Activated CD4-positive, CD25-positive, alpha-beta regulatory T cell (primary cell): ENCODE measurements at places on chromosomes 12 and 14.

DNA sequence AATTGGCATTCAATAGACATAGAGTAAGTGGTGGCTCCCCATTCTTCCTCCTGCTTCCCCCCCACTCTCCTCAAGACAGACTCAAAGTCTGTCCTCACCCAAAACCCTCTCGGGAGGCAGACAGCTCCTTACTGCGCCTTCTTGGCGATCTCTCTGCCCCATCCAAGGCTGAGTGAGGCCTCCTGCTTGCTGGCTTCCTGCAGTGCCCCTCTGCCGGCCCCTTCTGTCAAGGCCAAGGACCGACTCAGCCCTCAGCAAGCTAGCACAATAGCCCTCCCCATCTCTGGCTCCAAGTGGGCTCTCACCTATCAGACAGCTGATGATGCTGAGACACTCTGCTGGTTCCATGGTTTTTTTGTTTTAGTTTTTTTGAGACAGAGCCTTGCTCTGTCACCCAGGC is 62.5 kb upstream of the DLK1 start:
- DNase-seq, result no peak

DNA sequence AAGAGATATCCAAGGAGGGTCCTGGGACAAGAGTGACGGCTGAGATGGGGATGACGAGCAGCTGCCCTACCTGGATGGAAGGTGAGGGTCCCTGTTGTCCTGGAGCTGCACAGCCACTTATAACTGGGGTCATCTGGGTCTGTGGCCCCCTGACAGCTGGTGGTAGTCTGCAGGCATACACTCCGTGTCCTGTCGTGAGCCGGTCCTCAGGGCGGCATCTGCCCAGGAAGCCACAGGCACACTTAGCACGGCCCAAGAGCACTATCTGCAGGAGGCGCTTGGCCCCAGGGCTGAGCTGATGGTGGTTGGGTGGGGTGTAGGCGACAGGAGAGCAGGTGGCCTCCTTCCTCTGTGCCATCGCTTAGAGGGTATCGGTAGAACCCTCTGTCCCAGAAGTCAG is 248.1 kb downstream of the CACNA1C start:
- DNase-seq, result no peak

GRCh38 chr12:30169839-30170591 is 386.3 kb upstream of the TMTC1 start:
- DNase-seq, result no peak

- DNase-seq, result no peak
Observed at GRCh38 chr12:101013993-101014392, 196.0 kb downstream of the SLC5A8 start.

DNA sequence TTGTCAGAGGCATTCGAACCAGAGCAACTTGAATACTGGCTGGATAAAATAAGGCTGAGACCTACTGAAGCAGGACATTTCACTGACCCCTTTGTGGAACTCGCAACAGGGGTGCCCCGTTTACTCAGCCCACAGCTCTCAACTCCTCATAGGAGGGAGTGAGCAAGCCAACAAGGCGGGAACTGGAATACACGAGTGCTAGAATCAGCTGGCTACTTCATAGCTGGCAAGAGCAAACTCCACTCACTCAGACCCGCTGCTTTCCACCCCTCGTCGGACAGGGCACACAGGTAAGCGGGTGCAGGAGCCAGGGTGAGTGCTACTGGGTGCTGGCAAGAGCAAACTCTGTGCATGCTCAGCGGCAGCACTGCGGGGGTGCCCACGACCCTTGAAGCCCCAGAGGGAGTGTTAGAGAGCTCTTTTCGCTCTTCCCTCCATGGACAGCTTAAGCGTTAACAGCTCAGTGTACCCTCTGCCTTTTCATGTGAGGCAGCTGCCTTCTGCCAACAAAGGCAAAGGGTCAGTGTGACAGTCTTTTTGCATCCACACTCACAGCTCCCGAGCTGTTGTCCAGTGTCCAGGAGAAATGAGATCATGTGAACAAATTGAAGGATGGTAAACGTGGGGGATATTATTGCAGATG is 15.7 kb downstream of the CAPZA3 start:
- DNase-seq, result no peak

DNA sequence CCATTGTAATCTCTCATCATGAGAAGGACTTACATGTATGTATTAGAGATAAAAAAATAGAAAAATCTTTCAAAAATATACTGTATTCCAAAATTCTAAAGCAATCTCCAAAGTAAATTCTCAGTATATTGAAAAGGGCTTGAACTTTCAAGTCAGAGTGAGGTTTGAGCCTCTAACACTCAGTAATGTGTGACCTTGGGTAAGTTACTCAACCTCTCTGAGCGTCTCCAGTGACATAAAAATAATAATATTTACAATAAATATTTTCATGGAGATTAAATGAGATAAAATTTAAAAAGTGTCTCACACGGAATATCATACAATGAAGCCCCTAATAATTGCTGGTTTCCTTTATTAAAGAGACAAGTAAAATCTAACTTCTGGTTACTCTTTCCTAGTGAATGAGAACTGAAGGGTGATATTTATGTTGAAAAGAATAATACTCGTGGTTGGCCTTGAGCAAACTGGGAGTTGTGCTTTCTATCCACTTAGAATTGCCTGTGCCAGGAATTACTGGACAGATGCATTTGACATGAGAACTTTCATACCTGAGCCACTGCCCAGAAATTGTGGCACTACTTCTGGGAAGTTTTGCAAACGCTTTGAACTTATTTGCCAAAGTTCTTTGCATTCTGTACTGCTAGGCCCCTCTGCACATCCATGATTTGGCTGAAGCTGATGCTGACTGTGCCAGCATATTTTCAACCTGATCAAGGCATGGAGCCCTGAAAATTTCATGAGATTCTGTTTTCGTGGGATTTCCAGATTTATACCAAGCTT is 933.7 kb downstream of the GALC start:
- no peak for DNase-seq

- no peak for DNase-seq
Observed at GRCh38 chr12:68648179-68648578, 37.5 kb downstream of the RAP1B start.

DNA sequence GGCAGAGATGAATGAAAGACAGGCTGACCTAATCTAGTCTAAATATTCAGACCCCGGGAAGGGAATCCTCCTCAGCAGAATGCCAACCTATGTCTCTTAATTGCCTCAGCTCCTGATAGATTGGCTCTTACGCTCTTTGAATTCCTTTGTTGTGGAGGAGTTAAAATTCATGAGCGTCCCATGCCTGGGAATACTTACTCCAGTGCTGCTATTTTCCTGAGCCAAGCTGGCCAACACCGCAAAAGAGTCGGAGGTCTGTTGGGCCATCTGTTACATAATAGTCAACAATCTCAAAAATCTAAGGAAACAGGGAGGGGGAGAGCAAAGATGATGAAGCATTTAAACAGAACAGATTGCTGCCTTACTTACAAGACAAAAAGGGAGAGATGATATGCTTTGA is 182.8 kb downstream of the ASCL1 start:
- no peak for DNase-seq

DNA sequence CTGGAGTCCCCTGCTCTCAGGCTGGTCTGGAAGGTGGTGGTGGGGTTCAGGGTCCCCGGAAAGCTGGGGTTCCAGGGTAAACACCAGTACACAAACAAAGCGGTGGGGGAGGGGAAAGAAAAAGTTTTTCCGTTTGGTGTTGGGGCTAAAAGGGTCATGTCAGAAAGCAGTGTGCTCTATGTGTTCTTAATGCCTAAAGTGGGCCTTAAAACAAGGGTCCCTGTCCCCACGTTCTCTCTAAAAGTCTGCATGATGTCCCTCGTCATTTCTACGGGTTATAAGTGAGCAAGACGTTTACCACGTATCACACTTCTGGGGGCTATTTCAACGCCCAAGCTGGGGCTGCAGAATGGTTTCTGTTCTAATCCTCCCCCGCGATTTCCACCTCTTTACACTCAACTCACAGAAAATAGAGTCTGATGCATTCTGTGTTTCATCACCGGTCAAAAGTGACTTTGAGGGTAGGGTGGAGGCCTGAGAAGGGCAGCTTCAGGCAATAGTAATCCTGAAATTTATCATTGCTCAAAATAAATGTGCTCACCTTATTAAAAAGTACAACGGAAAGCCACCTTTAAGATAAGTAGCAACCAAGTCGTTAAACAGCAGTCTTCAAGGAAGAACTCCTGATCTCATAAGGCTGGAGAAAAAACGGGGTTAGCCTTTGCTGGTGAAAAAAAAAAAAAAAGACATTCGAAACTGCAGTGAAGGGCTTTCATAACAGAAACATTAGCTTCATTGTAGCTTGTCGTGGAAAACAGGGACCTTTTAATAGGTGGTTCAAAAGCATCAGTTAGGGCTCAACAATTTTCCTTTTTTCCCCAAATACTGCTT is 63.9 kb upstream of the PTGR2 start:
- no peak for DNase-seq

DNA sequence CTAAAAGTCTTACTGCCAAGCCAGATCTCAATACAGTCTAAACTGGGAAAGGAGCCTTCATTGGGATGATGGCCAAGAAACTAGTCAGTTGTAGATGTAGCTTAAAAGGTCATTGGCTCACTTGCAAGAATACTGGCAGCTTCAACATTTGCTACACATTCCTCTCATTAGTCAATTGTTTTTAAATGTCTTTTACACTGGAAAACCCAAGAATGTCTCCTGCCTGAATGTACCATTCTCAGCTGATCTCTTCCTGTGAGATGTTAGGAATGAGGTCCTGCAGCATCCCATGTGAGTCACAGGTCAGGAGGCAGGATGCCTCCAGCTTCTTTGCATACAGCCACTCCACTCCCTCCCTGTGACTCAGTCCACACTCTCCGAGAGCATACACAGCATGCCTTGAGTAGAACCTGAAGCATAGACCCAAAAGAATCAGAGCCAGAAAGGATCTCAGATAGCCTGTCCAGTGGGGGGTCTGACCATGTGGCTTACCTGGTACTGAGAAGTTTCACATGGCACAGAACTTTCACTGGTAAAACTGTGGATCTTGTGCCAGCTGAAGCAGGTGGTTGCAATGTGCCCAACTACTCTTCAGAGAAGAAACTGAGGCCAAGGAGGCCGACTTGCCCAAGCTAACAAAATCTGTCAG is 56.0 kb upstream of the HECTD1 start:
- DNase-seq, result no peak

DNA sequence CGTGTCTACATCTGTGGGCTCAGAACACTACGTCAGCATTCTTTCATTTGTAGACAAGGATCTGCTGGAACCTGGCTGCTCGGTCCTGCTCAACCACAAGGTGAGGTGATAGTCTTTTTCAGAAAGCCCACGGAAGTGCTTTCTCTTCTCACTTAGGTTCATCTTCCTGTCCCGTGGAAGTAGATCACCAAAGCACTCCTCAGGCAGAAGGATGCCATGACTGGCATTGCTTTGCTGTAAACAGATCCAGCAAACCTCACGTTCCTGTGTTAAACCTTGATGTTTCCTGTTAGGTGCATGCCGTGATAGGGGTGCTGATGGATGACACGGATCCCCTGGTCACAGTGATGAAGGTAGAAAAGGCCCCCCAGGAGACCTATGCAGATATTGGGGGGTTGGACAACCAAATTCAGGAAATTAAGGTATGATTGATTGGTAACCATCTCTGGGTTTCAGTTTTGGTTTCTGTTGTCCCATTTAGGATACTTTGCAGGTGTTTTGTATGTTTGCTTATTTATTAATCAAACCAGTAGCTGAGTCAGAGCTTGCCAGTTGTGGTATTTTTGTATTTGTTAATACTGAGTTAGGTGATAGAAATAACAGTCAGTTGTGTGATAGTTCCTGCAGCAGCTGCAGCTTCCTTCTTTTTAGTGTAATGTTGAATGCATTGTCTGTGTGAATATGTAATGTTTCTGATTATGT is 7.5 kb downstream of the PSMC1 start:
- no peak for DNase-seq

DNA sequence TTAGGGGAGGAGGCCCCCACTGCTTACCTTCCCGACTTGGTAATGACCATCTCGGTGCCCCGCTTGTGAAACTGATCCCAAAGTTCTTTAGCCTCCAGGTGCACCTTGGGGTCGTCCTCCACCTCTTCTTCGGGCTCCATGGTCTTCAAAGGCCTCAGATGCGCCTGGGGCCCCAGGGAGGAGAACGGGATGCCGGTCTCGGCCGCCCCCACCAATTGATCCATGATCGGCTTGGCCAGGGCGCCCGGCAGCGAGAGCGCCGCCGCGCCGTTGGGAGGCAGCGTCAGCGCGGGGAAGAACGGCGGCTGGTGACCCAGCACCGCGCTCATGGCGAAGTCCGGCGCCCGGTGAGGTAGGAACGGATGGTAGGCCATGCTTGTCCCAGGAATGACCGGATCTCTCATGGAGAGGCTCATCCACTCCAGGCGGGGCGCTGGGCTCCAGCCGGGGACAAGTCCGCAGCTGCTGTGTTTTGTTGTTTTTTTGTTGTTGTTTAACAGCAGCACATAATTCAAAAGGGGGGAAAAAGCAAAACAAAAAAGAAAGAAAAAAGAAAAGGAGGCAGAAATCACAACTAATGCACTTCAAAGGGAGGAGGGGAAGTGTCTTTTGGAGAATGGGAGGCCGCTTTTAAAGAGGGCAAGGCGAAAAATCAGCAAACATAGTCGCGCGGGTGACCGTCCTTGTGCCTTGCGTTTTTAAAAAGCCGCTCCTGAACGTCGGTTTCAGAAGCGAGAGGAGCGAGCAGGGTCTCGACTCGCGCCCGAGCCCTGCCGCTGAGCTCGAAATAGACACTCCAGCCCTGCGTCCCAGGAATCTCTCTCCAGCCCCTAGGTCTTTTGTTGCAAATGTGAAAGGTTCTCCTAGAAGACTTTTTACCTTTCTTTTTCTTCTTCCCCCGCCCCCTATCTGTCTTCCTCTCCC is 928 bp downstream of the TBX3 start:
- DNase-seq, result no peak

- no peak for DNase-seq
Observed at GRCh38 chr12:19148860-19149259, 19.3 kb downstream of the PLEKHA5 start.

DNA sequence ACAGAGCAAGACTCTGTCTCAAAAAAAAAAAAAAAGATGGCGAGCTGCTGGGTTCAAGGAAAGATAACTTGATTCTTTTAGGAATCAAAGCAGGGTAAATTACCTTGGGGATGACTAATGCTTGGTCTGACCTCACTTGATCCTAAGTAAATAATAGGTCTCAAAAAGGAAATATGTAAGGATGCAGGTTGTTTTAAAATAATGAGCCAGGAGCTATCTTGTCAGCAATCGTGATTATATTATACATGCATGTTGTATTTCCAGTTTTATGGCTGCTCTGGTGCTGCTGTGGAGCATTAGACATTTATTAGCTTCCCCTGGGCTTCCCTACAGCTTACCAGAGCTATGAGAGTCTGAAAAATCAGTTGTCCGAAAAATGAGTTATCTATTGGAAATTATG is 2.6 kb downstream of the EIF2B2 start:
- no peak for DNase-seq

DNA sequence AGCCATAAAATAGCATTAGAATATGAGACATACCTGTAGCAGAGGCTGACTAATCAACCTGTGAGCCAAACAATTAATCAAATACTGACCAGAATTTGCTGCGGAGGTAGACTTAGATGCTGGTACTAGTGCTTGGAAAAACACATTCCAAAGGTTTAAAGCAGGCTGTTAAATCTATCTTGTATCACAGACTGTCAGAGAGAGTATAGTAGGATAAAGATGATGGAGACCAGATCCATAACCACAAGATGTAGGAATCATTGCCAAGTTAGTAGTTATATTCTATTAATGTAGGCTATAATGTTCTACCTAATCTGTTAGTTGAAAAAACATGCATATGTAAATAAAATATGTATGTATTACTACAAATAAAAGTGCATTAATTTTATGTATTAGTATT is 726.2 kb downstream of the SLC6A15 start:
- DNase-seq, result no peak
